ENCODE measurements at places on chromosomes 13 and 19. TPM values are rescaled to one million over a fixed set of nuclear protein-coding genes. Genes with fewer than 3 reads are reported as not detected.
A peak's percentile ranks its signal among the peaks of the same experiment; 100 is the strongest.

HMG20B gene
- 36.6 TPM for total RNA-seq

CRTC1 gene
- total RNA-seq = 11.8 TPM

- no peaks in the 10 kb centered on the region for H3K27me3 ChIP-seq
- no peak overlapping the region for H3K4me3 ChIP-seq
- H3K4me1 ChIP-seq = no peaks in the 10 kb centered on the region
- H3K27ac ChIP-seq = no peak overlapping the region
- DNase-seq = no peak
Observed at GRCh38 chr13:79141082-79141481, 265.0 kb downstream of the RBM26 start.

DNA sequence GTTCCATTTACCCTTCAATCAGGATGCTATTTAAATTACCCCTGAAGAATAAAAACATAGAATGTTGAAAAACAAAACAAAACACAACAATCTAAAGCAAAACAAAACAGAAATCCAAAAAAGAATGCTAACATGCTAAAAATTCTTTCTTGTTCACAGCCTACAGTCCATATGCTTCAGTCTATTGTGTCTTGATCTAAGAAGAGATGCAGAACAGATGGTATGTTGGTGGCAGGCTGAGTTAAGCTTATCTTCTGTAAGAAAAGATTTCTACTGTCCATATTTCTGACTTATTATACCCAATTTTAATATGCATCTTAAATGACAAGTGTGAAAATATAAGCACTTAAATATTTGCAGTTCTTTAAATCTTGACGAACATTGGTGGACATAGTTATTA lies 356.1 kb upstream of the SLITRK1 start:
- no peaks in the 10 kb centered on the region for H3K36me3 ChIP-seq
- H3K27ac ChIP-seq = no peak overlapping the region
- H3K4me3 ChIP-seq = no peak overlapping the region
- no peak for DNase-seq

DNA sequence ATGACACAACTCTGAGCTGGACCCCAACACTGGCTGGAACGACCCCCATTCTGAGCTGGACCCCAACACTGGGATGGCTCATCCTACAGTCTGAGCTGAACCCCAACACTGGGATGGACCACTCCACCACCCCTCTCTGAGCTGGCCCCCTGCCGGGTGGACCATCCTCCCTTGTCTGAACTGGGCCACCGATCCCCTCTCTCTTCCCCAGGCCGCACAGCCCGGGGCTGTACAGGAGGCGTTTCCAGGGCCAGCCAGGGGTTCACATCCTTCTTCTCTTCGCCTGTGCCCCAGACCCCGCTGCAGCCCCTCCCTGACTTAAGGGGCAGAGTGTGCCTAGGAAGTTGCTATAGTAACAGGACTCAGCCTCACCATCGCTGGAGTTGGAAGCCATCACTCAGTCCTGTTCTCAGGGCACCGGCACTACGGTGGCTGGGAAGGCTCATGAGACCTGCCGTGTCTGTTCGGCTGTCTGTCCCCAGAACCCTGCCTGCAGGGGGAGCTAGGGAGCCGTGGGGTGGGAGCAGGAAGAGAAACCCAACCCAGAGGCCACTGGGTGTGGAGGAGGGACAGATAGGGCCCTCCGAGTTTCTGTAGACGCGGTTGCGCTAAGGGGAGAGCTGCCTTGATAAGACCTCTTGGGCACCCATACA lies 3.7 kb downstream of the PRKACA start:
- peaks cover 70% of the 10 kb centered on the region for H3K4me1 ChIP-seq
- DNase-seq = peak; percentile 63
- no peaks in the 10 kb centered on the region for H3K27me3 ChIP-seq
- no peak overlapping the region for H3K27ac ChIP-seq
- no peak overlapping the region for H3K4me3 ChIP-seq

- no peak overlapping the region for H3K4me3 ChIP-seq
Observed at GRCh38 chr13:40553356-40553755, 113.1 kb downstream of the FOXO1 start.

- H3K36me3 ChIP-seq = no peaks in the 10 kb centered on the region
- H3K4me1 ChIP-seq = peaks cover 18% of the 10 kb centered on the region
- H3K27me3 ChIP-seq = peaks cover 43% of the 10 kb centered on the region
Observed at GRCh38 chr13:28533125-28533436, 38.2 kb upstream of the FLT1 start.

DNA sequence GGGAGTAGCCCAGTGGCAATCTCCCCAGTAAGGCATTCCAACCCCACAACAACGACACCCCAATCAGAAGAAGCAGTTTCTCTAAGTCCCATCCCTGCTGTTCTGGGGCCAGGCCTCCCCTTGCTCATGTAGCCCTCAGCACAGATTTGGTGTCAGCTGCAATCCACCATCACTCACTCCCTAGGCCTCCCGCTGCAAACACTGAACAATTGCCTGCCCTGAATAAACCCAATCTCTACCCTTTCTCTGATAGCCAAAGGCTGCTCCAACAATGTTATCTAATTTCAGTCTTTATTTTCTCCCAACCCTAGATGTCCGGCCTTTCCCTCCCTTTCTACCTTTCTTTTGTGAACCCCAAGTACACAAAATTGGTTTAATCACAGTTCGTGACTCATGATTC lies 5.6 kb upstream of the SOX21 start:
- H3K36me3 ChIP-seq = no peaks in the 10 kb centered on the region
- no peak overlapping the region for H3K4me3 ChIP-seq
- H3K4me1 ChIP-seq = no peaks in the 10 kb centered on the region
- no peak for DNase-seq
- H3K27me3 ChIP-seq = peaks cover 35% of the 10 kb centered on the region
- no peak overlapping the region for H3K27ac ChIP-seq
